Stimulated activated CD8-positive, alpha-beta memory T cell treated with anti-CD3 and anti-CD28 coated beads, Interleukin-2, amount 100 ng/mL, for 48 hours (primary cell): ENCODE measurements at places on chromosomes 2 and 18.

DNA sequence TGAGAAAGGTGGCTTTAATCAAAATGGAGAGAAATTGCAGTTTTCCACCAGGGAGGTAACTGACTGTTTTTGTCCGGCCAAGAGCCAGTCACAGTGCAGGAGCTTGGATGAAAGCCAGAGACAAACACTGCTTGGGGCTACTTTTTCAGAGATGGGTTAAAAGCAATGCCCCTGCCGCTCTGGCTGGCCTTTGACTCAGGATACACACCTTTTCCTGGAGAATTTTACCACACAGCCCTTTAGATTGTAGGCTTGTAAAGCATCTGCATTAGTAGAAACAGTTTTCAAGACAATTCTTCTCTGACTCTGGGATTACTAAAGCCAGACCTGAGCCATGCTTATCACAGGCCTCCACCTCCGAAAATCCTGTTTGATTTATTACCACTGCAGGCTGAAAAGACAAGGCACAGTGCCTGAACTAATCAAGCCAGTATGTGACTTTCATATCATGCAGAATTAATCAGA, 79.7 kb downstream of the CCBE1 start:
- DNase-seq: no peak

DNA sequence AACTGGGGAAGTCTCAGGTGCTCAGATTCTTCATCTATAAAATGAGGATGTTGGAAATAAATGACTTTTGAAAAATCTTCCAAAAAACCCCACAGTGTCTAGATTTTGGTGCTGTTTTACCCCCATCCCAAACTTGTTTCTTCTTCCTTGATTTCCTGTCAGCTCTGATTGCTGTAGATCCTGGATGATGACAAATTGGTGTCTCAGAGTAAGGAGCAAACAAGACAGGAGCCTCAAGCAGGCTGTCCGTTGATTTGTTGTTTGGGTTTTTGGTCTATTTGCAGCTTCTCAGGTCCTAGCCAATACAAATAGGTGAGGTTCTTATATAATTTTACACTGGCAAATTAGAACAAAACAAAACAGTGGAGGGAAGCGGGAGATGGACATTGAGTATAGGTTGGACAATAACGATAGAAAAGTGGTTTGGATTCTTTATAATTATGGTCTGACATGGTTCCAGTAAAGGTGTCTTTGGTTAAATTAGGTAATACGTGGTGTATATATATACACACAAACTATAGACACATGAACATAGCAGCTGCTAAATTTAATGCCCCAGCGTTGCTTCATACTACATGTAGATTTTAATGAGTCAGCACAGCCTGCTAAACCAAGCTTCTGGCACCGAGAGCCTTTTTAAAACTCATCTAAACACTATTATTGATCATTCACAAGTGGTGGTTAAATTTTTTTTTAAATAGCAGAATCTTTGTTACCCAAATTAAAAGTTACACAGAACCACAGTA, 142.5 kb downstream of the FMNL2 start:
- DNase-seq: no peak

- DNase-seq: no peak
Observed at GRCh38 chr18:62792016-62792415, 76.7 kb downstream of the PHLPP1 start.

- DNase-seq: no peak
Observed at GRCh38 chr2:162457046-162457445, 113.1 kb downstream of the GCA start.

- no peak for DNase-seq
Observed at GRCh38 chr2:65450810-65451209, 18.4 kb upstream of the SPRED2 start.

DNA sequence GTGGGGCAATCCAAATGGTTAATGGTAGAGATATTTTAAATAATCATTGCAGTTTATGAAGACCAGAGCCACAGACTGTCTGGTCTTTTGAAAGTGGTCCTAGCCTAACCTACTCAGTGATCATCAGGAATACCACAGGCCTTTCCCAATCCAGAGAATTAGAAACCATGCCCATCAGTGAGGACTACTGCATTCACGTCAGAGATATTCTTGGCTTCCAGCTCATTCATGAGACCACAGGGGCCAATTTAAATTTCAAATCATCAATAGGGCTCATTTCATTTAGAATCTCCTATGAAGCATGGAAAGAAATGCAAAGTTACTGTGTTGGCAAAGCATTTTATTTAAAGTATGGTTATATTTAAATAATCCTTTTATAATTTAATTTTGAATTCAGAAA, 362.3 kb upstream of the KCNJ3 start:
- no peak for DNase-seq

DNA sequence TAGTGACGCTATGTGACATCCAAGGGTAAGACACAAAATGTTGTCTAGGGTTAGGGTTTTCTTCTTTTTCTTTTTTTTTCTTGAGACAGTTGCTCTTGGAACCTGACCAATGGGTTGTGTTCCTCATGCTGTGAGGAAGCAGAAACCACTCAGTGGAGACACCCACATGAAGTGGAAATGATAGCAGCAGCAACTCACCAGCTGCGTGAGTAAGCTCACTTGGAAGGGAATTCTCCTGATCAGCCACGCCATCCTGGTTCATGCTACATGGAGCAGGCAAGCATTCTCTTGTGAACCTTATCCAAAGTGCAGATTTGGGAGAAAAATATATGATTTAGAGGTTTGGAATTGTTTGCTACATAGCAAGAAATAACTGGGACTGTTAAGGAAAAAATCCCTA, 863.7 kb downstream of the EPHA4 start:
- no peak for DNase-seq

DNA sequence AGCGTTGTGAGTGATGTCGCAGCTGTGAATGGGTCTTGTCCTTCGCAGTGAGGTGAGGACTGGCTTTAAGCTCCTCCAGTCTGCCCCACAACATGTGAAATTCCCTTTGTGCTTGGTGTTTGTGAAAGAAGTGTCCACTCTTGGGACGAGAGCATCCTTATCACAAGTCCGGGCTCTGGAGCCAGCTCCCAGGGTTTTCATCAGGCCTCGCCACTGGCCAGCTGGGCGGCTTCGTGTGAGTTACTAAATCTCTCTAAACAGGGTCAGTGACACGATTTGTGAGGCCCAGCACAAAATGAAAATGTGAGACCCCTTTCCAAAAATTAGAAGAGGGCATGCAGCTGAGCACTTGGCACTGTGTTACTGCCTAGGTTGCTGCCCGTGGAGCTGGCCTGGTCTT, 115.9 kb downstream of the VAPA start:
- no peak for DNase-seq
